ENCODE measurements at places on chromosomes 1 and 21.
A peak's percentile ranks its signal among the peaks of the same experiment; 100 is the strongest.

- ATAC-seq: no peak
These were observed 55.2 kb upstream of the MRPS6 start for GRCh38 chr21:34018185-34018584.

- ATAC-seq: no peak
These were observed 54.6 kb upstream of the ACTRT2 start for GRCh38 chr1:2966449-2967328.

GRCh38 chr1:116284819-116285390 is 88.1 kb upstream of the ATP1A1 start:
- no peak for ATAC-seq

DNA sequence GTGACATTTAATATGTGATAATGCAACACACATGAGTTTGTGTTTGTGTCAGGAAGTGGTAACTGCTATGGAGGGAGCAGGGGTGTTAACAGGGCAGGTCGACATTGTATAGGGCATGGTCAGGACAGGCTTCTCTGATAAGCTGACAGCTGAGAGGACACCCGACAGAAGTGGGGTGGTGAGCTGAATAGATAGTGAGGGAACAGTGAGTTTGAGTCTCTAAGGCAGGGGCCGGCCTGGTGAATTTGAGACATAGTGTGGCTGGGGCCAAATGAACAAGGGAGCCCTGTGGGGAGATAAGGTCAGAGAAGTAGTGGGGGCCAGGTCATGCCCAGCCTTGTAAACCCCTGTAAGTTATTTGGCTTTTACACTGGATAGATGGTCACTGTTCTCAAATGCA is 217.4 kb upstream of the KIAA0040 start:
- no peak for ATAC-seq

DNA sequence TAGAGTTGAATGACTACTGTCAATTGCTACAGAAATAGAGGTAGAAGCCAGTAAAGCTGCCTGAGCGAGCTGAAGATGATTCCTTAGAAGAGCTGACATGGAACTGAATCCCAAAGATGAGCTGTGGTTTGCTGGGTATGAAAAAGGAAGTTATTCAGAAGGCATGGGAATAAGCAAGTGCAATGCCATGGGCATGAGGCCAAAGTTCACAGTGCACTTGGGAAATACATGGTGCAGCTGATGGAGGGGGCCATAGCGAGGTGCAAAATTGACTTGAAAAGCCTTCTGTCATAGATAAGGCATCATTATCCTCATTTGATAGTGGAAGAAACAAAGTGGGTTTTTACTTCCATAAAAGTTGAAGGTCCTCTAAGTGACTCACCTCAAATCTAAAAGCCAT is 88.6 kb downstream of the NEK7 start:
- no peak for ATAC-seq

- no peak for ATAC-seq
These were observed 122.2 kb upstream of the PDE4B start for GRCh38 chr1:65670518-65670917.

GRCh38 chr21:25421321-25422028 is 185.8 kb downstream of the MRPL39 start:
- peak; percentile 93 for ATAC-seq

GRCh38 chr1:169201084-169201619 is 94.7 kb downstream of the ATP1B1 start:
- no peak for ATAC-seq

DNA sequence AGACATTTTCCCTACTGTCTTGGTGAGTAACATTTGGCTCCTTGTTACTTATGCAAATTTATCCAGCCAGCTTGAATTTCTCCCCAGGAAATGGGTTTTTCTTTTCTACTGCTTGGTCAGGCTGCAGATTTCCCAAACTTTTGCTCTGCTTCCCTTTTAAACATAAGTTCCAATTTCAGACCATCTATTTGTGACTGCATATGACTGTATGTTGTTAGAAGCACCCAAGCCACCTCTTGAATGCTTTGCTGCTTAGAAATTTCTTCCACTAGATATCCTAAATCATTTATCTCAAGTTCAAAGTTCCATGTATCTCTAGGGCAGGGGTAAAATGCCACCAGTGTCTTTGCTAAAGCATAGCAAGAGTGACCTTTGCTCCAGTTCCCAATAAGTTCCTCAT is 32.3 kb upstream of the CITED4 start:
- ATAC-seq: no peak

GRCh38 chr1:204180133-204180532 is 14.0 kb upstream of the REN start:
- ATAC-seq: no peak

GRCh38 chr1:104706631-104707147 is 957.0 kb downstream of the AMY1C start:
- ATAC-seq: no peak

GRCh38 chr1:29719253-29719652 is 482.9 kb downstream of the PTPRU start:
- peak; percentile 75 for ATAC-seq

DNA sequence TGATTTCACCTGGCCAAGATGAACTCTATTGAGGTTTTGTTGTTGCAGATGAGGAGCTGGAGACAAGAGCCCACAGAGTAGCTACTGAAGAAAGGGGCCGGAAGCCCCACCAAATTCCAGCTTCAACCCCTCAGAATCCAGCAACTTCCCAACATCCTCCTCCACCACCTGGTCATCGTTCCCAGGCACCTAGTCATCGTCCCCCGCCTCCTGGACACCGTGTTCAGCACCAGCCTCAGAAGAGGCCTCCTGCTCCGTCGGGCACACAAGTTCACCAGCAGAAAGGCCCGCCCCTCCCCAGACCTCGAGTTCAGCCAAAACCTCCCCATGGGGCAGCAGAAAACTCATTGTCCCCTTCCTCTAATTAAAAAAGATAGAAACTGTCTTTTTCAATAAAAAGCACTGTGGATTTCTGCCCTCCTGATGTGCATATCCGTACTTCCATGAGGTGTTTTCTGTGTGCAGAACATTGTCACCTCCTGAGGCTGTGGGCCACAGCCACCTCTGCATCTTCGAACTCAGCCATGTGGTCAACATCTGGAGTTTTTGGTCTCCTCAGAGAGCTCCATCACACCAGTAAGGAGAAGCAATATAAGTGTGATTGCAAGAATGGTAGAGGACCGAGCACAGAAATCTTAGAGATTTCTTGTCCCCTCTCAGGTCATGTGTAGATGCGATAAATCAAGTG is 14.3 kb downstream of the CD2 start:
- ATAC-seq: no peak

DNA sequence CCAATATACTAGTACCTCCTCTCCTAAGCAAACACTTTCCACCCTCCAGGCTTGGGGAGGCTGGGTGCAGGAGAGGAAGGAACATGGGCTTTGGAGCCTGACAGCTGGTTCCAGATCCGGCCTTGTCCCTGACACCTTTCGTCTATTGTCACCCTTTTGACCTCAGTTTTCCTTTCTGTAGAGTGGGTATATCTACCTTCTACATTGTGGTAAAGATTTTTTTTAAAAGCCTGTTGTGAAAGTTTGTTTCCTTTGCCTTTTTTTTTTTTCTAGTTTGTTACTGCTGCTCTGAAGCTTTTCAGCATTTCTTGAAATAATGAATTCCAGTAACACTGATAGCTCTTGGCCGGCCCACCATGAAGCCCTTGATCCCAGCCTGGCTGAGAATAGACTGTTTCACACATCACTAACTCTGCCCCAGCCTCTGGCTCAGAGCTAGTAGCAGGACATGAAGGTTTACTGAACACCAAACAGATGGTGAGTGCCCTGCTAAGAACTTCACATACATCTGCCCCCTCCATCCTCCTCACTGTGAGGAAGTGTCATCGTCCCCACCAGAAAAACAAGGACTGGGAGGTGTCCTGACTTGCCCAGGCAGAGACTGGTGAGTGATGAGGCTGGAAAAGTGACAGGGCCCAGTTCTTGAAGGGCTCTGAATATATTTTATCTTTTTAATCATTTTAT is 33.0 kb upstream of the ID3 start:
- peak; percentile 33 for ATAC-seq

- ATAC-seq: no peak
These were observed 1.6 kb downstream of the HPCAL4 start for GRCh38 chr1:39689635-39690034.

DNA sequence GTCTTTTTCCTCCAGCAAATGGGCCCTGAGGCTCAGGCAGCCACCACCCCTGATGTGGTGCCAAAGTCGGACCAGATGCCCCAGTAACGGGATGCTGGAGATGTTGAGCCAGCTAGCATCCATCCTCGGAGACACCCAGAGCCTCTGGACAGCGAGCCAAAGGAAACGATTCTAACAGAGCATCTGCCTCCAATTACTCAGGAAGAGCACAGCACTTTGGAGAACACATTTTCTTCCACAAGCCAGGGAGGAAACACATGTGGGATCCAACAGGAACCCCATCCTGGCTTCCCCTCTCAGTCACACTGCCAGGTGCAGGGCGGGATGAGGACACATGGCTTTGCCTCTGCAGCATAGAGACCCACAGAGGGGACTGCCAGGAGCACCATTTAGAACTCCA is 44.9 kb downstream of the C1orf198 start:
- ATAC-seq: no peak

DNA sequence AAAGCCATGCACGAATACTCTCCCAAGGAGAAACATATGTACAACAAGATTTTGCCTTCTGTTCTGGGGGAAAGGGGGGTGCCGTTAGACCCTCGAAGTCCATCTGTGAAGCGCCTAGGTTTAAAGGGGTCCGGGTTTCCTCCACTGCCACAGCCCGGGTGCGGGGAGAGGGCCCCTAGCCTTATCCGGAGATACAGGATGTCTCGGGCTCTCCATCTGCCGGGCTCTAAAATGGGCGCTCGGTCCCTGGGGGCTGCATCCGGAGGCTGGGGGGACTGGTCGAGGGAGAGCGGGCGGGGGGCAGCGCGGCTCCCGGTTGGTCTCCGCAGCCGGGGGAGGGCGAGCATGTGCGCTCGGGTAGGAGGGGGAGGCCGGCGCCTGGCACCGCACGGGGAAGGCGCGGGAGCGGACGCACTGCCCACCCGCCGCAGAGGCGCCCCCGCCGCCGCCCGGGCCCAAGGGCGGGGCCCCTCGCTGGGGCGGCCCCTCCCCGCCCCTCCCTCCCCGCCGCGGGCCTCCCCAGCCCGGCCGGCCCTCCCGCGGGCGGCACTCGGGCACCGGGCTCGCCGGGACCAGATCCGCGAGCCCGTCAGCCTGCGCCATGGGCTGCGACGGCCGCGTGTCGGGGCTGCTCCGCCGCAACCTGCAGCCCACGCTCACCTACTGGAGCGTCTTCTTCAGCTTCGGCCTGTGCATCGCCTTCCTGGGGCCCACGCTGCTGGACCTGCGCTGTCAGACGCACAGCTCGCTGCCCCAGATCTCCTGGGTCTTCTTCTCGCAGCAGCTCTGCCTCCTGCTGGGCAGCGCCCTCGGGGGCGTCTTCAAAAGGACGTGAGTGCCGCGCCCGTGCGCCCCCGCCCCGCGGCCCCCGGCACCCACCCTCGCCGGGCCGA is 63.1 kb downstream of the ELK4 start:
- peak; percentile 37 for ATAC-seq

- ATAC-seq: no peak
These were observed 67.3 kb upstream of the LAPTM5 start for GRCh38 chr1:30824736-30825429.

DNA sequence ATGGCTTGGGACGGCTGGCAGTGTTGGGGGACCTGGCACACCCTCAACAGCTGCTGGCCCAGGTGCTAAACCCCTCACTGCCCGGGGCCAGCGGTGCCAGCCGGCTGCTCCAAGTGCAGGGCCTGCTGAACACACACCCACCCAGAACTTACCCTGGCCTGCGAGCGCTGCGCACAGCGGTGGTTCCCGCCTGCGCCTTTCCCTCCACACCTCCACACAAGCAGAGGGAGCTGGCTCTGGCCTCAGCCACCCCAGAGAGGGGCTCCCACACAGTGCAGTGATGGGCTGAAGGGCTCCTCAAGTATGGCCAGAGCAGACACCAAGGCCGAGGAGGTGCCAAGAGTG is 67.9 kb downstream of the FMO4 start:
- no peak for ATAC-seq

- no peak for ATAC-seq
These were observed 49.4 kb downstream of the NFIA start for GRCh38 chr1:61131716-61132115.

GRCh38 chr1:183807549-183808168 is 2.7 kb downstream of the RGL1 start:
- ATAC-seq: peak; percentile 44

GRCh38 chr1:155859881-155860871 is 809 bp downstream of the SYT11 start:
- peak; percentile 55 for ATAC-seq

- ATAC-seq: no peak
These were observed 276.3 kb upstream of the GREM2 start for GRCh38 chr1:240888039-240888786.

GRCh38 chr1:208054485-208054884 is 143.6 kb upstream of the CD34 start:
- ATAC-seq: no peak

DNA sequence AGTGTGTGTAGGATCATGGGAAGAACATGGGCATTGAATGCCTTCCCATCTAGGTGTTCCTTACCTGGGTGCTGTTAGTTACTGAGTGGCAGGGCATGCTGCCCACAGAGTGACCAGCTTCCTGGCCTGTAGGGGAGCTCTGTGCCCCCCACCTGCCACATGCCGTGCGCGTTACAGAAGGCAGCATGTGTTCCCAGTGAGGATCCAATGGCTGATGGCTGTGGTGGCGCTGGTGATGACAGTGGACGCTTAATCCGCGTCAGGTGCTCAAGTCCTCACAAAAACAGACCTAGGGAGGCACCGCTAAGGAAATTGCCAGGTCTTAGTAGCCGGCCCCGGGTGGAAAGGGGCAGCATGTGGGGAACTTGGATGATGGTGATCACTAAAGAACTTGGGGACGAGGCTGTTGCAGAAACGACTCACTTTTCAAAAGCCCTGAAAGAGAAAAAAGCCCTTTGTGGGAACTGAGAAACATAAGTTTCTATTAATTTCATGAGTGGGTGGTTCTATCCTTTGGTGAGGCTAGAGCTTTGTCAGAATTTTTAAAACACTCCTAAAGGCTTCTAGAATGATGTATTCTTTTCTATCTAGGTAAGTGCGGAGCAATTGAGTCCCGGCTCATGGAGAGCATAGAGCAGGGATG is 93.2 kb downstream of the PRDM2 start:
- ATAC-seq: peak; percentile 35

DNA sequence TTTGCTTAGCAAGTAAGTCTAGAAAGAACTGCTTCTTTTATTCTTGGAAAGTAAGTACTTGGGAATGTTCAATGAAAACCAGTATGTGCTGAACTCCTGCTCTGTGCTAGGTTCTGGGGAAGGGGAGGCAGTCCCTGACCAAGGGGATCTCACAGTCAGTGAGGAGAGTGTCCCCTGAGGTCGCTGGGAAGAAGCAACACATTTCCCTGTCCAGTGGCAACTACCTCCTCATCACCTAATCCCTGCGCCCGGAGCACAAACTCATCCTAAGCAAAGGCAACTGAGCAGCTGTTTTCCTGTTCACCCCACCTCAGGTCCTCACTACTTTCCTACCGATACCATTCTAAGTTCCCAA is 61.7 kb upstream of the ANGPTL1 start:
- no peak for ATAC-seq

GRCh38 chr1:202251424-202252256 is 58.0 kb downstream of the LGR6 start:
- ATAC-seq: no peak

- peak; percentile 49 for ATAC-seq
These were observed at the start of gene NT5C1A for GRCh38 chr1:39671793-39672550. TSS of gene NT5C1A (minus strand) at chr1:39672107. CDS start at chr1:39672038, 69 bp downstream.

Data from activated T-helper 17 cell treated with anti-CD3 and anti-CD28 coated beads, Interleukin-2, amount 50 U/mL, for 72 hours (primary cell).